NCI-H510A (cell line): ENCODE measurements at places on chromosomes 3 and 15.

DNA sequence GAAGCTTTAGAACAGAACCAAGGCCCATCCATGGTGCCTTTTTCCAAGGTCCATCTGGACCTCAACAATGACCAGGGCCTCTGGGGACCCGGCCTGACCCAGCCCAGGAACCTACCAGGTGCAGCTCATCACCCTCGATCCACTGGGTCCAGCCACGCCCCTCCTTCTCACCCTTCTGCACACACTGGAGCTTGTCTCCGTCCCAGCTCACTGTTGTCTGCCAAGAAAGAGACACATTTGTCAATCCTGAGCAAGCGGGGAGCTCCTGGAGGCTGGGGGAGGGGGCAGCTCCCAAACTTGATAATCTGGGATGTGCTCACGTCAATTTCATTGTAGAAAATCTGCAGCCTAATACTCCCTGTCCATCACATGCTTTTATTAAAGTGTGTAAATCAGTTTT lies 21.2 kb downstream of the RBP1 start:
- DNase-seq: no peak

DNA sequence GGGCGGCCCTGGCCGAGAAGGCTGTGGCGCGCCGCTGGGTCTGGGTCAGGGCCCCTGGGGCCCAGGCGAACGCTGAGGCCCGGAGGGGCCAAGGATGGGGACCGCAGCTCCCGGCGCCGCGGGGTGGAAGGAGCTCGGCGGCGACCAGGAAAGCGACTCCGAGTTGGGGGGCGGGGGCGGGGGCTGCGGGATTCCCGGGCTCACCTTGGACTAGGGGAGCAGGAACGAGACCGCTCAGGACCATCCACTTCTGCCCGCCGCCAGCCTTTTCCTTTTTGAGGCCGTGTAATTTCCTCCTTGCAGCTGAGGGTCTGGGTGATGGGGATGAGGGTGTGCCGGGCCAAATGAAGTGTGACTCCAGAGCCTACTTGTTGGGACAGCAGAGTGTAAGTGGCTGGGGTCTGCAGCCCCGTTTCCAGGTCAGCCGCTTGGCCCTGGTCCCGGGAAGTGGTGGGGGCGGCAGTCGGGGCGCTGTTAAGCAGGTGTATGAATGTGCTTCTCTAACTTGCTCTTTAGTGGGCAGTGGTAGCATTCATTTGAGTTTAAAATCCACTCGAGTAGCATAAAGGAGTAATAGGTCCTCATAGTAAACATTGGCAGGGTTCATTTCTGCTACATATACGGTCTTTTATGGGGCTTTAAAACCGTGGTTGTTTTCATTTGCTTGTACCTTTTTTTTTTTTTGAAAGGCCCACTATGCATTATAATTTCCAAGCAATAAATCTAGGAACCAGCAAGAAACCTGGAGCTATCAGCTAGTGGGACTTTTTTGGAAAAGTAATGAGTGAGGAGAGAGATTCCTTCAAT lies 717 bp downstream of the PXK start:
- DNase-seq: no peak

GRCh38 chr3:113829576-113830354 lies 8.8 kb upstream of the GRAMD1C start:
- DNase-seq: no peak

- no peak for DNase-seq
Measured at GRCh38 chr3:8755564-8756237, 13.7 kb downstream of the OXTR start.

- DNase-seq: no peak
Measured at GRCh38 chr3:140455521-140456214, 222.2 kb upstream of the TRIM42 start.

- no peak for DNase-seq
Measured at GRCh38 chr3:73549051-73549600, 75.6 kb downstream of the PDZRN3 start.

GRCh38 chr15:70142072-70142321 lies 44.3 kb upstream of the TLE3 start:
- DNase-seq: no peak

GRCh38 chr15:69789648-69790393 lies 307.9 kb downstream of the TLE3 start:
- no peak for DNase-seq

GRCh38 chr15:88208396-88208795 lies 48.1 kb downstream of the NTRK3 start:
- no peak for DNase-seq

DNA sequence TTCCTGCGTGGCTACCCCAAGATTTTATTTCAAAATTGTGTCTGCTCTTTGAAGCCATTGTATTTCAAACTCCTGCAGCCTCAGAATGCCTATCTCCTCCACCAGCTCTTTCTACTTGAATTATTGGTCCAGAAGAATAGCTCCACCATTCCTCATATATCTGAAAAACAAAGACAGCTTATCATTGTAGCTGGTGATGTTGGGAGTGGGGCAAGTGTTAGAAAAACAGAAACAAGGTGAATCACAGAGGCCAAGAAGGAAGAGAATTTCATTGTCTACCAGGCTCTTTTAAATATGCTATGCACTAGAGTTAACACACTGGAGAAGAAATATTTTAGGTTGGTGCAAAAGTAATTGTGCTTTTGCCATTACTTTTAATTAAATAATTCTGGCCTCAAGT lies 307.9 kb upstream of the ROPN1 start:
- no peak for DNase-seq

- no peak for DNase-seq
Measured at GRCh38 chr3:172538368-172539151, 15.3 kb upstream of the TNFSF10 start.

DNA sequence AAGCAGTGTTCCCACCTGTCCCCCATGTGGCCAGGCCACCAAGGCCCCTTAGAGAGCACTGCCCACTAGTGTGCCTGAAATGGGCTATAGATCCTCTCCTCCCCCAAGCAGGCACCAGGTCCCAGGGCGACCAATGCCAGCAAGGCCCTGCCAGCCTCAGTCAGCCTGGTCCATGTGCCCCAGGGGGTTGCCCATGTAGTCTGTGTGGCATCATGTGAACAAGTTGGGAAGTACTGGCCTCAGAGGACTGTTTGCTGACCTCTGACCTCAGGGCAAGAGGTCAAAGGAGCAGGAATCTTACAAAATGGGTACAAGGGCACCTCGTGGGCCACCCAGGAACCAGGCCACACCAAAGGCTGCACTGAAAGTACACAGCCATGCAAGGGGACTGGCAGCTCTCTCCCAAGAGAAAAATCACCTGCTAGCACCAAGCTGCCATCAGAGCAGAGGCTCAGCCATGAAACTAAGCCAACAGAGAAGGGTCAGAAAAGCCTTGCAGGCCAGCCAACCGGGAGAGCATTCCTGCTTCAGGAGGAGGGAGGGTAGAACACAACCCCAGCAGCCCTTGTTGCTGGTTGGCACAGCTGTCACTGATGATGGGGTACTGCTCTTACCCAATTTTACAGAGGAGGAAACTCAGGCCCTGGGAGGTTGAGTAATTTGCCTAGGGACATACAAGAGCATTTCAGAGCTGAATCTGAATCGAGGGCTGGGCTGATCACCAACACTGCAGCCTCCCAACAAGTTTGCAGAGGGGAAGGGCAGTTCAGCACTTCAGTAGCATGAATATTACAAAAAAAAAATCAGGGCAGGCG lies 5.2 kb upstream of the FURIN start:
- no peak for DNase-seq

DNA sequence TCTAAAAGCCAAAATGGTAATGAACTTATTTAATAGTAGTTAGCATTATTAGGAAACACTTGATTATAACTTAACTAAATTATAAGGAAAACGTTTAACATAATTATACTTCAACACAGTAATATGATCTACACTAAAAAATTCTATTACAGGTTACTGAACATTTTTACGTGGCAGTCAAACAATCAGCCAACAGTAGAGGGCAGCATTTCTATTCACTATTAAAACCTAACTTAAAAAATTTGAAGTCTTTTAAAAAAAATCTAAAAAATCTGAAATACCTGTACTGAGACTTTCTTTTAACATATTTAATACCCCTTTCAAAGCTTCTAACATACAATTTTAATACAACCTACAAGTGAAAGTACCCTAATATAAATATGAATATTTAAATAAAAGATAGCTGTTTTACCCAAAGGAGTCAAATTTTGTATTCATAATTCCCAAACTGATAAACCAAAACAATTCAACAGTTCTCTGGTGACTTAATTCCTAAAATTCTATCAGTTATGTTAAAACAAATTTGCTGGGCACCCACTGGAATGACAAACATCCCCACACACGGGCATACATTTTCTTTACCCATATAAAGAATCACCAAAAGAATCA lies 41.5 kb downstream of the DLG1 start:
- no peak for DNase-seq

DNA sequence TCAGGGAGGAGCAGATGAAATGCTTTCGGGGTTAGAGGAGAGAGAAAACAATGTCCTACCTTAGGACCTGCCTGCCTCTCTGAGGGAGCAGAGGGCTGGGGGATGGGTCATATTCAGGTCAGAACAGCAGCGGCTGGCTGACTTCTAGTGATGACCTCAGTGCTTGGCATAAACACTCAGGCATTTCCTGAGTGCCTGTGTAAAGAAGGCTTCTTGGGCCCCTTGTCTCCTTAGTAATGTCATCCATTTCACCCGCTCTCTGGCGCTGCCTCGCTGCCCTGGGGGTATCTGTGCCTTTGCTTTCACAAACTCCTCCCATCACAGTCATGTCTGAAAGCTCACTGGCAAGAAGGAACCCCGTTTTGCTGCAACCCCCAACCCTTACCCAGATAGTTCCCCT lies 82.9 kb upstream of the GSK3B start:
- peak; percentile 69 for DNase-seq

- no peak for DNase-seq
Measured at GRCh38 chr3:20776692-20777091, 590.7 kb upstream of the SGO1 start.

DNA sequence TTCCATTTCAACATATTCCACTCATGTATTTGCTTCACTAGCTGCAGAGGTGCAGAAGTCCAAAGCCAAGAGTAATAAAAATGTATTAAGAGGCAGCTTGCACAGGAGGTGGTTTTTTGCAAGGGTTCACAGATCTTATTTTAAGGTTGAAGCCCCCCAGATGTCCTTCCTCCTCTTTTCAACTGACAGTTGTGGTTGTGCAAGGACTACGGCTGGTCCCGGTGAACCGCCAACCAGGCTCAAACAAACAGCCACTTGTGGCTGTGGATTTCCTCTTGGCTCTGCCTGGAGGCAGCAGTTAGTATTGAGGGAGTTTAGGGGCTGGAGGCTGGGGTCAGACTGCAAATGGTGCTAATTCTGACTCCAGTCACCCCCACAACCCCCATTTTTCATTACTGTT lies 240.7 kb upstream of the TBC1D5 start:
- no peak for DNase-seq

DNA sequence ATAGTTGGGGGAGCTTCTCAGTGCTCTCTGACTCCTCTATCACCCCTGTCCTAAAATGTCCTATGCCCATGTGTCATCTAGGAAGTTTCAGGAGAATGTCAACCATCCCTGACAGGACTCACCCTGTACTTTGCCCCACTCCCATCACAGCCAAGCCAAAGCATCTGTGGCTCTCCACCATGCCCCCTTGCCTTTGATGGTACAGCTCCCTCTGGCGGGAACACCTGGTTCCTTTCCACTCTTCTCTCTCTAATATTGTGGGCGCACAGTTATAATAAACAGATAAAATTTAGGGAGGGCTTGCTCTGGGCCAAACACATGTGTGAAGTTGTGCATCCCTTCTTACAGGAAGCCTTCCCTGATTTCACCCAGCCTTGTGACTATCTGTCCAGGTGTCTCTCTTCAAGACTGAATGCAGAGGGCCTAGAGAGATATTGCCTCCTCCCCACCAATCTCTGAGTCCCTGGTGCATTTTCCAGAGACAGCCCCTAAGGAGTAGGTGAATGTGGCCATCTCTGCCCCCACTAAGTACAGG lies 62.8 kb downstream of the ISG20 start:
- no peak for DNase-seq

GRCh38 chr15:67815036-67815592 lies 10.2 kb upstream of the SKOR1 start:
- DNase-seq: no peak

DNA sequence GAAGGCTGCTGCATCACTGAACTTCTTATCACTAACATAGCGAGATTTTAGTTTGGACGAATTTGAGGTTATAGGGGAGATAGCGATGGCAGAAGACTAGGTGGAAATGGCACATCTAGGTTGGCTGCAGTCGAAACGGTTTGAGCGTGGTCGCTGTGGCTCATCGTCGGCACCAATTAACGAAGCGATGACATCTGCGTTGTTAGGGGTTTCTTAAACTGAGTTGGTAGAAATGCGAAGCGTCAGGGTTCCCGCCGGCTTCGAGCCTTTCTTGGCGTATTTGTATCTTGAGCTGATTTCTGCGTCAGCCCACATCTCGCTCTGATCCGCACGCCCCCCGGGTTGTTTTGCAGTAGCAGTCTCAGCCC lies 319 bp downstream of the LNP1 start:
- DNase-seq: no peak

- DNase-seq: no peak
Measured at GRCh38 chr15:84721371-84721770, 5.4 kb upstream of the SEC11A start.

DNA sequence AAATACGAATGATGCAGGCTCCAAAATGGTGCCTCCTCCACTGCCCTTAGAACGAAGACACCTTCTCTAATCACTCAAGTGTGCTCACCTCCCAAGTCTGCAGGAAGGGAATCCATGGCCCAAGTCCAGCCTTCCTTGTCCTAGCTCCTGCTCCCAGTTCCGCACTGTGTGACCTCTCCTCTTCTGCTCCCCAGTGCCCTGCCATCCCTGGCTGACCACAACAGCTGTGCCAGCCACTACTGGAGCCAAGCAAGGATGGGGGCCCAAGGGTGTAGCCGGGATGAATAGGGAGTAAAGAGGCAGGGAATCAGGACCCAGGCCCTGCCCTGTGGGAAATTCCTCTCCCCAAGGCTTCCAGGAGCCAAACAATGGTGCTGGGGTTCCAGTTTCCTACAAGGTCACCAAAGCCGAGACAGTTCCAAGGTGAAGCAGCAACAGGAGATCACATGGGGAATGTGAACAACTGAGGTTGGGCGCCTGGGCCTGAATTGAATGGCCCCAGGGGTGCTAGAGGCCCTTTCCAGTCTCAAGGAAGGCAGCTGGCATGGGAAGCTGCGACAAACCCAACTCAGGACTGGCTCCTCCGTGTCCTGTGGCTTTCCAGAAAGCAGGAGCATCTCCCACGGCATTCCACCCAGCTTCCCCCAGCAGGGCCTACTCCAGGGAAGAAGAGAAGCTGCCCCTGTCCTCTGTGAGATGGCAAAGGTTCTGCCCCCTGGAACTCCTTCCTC lies 20.2 kb downstream of the SEMA7A start:
- DNase-seq: no peak

DNA sequence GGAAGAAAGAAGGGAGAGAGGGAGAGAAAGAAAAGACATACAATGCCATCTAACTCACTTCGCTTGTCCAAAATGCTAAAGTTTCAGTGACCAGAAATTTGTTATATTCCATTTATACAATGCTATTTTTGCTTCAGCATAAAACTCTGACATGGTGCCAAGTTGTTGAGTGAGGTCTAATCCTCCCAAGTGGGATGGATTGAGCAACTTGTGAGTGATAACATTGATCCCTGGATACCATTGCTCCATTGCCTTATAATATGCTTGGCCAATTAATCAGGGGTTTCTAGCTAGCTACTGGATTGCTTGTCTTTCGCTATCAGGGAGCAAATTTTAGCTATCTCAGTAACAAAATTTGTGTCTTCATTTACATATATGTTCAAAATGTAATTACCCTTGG lies 615.6 kb upstream of the DPPA4 start:
- DNase-seq: no peak

GRCh38 chr3:141530415-141530768 lies 43.6 kb downstream of the RASA2 start:
- DNase-seq: no peak

- no peak for DNase-seq
Measured at GRCh38 chr3:123949641-123950040, 11.4 kb downstream of the CCDC14 start.

GRCh38 chr15:25659251-25659650 lies 203.9 kb downstream of the ATP10A start:
- no peak for DNase-seq
